ENCODE measurements at places on chromosomes 2 and 18.

DNA sequence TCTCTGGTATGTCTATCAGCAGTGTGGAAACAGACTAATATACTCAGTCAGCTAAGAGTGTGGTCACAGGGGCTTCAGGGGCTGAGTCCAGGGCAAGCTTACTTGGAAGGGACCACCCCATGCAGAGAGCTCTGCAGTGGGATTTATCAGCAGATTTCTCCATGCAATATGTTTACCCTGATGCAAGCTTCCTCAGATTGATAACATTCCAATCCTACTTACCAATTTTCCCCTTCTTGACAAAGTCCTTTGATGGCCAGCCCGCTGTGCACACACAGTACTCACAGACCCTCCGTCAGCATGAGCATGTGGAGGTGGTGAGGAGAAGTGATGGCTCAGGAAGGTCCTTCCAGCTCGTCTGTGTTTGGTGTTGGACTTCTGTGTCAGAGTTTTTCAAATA lies 51.8 kb downstream of the SH3RF3 start:
- DNase-seq = no peak

DNA sequence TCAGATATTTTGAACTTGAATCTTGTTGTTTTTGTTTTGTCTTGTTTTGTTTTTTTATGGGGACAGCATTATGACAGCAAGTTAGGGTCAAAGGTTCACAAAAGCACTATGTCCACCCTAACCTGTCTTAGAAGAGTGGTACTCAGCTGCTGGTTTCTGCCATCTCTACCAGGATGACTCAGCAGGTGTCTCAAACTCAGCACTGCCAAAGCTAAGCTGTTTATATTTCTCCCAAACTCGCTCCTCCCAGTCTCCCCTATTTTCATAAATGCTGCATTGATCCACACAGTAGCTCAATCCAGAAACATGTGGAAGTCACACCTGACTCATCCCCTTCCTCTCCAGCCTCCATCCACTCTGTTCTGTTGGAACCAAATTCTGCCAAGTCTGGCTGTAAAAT lies 134.9 kb downstream of the ZBTB7C start:
- no peak for DNase-seq

DNA sequence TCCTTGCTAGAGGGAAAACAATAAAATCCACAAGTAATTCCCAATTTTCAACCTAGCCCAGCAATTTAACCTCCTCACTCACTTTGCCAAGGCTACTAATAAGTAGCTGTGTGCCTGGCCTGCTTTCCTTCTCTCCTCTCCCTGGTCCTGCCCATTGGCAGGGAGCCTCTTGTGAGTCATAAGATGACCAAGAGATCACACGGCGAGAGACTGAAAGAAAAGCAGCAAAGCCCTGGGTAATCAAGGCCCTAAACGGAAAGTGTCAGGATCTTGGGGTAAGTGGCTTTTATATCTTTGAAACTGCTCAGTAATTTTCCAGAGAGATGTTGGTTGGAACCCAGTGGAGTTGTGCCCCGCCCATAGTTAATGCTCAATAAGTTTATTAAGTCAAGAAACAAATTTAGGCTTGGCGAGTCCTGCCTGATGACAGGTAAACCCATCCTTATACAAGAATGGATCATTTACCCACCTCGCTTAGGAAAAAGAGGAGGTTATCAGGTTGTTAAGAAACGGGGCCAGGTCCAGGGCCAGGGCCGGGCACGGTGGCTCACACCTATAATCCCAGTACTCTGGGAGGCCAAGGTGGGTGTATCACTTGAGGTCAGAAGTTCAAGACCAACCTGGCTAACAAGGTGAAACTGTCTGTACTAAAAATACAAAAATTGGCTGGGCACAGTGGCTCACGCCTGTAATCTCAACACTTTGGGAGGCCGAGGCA lies 10.0 kb upstream of the ADAM17 start:
- DNase-seq = peak; percentile 94

DNA sequence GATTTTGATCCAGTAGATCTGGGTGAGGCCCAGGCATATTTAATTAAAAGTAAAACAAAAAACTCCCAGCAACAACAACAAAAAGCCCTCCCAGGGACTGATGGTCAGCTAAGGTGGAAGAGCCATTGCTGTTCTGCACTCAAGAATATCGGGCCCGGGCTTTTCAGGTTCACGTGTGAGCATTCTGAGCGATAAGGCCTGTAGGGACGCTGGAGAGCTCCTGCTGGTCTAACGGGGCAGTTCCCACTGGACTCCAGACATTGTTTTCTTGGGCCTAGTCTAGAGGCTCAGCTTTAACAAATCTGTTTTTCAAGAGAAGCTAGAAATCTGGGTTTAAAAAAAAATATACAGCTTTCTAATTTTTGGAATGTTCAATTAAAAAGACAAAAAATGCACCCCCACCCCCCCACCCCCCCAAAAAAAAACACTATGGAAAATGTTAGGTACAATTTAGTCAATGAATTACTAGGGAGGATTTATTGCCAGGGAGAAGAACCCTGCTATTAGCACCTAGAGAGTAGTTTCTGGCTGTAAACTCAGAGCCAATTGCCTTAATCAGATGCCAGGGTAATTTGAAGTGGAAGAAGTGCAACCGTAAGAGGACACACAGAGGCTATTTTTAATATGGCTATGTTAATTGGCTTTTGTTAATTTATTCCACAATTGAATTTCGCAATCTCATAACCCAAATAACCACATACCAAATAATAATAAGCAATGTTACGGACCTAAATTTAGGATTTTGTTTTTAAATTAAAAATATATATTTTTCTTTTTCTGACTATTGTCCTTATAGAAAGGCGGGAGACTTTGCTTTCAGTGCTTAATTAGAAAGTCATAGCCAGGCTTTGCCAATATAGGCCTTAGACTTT lies 78.9 kb downstream of the MAP4K4 start:
- DNase-seq = no peak

Measured in myocyte (in vitro differentiated cells).